WERI-Rb-1 (cell line): ENCODE measurements at places on chromosomes 3 and 15.

DNA sequence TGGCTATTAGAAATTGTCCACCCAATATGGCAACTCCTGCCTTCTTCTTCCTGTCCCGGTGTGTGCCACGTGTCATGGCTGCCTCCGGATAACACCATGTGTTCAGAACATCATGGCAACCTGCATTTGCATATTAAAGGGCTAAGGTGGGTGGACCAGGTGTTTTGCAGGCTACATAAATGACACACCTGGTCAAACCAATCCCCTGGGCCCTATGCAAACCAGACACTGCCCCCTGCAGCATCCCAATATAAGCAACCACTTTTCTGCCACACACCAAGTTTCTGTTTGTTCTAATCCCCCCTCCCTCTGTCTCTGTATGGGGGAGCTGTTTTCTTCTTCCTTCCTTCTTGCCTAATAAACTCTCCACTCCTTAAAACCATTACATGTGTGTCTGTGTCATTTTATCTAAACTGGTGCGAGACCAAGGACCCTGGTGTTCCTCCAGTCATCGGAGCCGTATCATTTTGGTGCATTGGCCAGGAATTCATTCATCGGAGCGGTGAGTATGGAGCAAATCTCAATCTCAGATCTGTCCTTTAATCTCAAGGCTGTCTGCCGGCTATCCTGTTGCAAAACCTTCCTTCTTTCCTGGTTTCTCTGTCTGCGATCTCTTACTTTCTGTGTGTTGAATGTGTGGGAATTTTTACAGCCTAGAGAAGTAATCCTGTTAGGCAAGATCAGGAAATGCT lies 44.5 kb downstream of the NCEH1 start:
- DNase-seq, result no peak

GRCh38 chr3:121443456-121443855 lies 102.3 kb downstream of the POLQ start:
- no peak for DNase-seq

- DNase-seq, result no peak
Observed at GRCh38 chr3:171458071-171458863, 1.9 kb downstream of the TNIK start.

DNA sequence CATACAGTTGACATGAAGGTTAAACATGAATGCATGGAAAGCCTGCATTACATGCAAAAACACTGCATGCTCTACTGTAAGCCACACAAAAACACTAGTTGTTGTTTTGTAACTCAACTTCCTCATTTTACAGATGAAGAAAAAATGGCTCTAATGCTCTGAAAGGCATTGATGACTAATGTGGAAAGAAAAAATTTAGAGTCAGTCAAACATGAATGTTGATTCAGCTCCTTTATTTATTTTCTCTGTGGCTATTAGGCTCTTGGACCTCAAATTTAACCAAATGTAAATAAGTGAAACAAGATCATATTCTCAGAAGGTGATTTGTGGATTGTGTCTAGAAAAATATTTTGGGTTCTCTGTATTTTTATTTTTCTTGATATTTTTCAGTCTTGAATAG lies 336.7 kb upstream of the ZNF717 start:
- no peak for DNase-seq

GRCh38 chr3:52292247-52293065 lies 4.8 kb downstream of the GLYCTK start:
- no peak for DNase-seq

DNA sequence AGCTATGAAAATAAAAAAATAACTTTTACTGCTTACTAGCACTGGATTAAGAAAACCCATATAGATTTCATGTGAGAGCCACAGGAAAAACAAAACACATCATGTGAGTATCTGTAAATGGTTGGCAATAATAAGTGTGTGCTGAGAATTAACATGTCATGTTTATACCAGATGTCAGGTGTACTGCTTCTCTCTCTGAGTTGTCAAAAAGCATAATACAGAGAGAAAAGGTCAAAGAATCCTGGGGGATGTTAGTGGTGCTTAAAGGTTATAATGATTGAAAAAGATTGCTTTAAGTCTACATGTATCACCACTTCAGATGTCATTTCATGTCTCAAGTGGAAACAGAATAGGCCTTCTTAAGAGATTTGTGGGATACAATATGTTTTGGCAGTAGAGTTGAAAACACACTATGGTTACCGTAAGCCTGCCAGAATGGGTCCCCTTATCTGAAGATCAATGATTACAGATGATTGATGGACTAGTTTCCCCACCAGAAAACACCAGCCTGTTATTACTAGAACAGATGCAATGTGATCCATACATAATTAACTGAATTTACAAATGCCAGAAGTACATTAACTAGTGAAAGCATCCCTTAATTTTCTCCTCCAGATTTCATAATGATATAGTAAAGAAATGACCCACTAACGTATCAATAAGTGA lies 204.1 kb downstream of the CNTN3 start:
- no peak for DNase-seq

GRCh38 chr3:127632035-127632820 lies 3.2 kb downstream of the PODXL2 start:
- DNase-seq, result peak; percentile 15

DNA sequence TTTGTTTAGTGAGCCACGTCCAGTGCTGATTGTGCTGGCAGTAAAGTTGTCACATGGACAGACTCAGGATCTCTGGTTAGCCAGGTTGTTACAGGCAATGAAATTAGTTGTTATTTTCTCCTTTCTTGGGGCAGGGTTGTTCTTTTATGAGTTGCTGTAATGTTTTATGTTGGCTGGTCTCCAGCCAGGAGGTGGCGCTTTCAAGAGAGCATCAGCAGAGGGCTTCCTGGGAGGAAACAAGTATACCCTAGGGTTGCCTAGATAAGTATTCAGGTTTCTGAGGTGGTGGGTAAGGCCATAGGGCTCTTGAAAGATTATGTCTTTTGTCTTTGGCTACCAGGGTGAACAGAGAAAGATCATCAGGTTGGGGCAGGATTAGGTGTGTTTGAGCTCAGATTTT lies 14.5 kb upstream of the CFAP20DC start:
- DNase-seq, result peak; percentile 11

GRCh38 chr3:140470962-140471361 lies 206.9 kb upstream of the TRIM42 start:
- DNase-seq, result no peak

- no peak for DNase-seq
Observed at GRCh38 chr3:23099677-23100076, 103.5 kb upstream of the UBE2E2 start.

GRCh38 chr3:150073031-150073430 lies 102.3 kb upstream of the PFN2 start:
- DNase-seq, result no peak

DNA sequence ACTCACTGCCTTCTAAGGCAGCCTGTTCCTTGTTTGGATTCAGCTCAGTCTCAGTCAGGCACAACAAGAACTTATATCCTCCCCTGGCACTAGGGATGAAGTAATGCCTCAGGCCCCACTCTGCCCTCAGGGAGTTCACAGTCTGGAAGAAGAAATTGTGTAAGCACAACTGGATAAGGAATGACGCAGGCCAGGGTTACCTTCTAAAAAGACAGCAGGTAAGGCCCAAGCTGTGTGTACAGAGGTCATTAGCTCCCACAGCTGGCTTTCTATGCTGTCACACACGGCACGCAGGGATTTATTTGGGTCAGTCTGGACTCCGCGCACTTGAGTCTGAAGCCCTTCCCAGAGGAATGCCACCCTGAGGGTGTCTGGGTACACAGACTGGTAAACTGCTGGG lies 82.9 kb downstream of the IQSEC1 start:
- DNase-seq, result no peak

DNA sequence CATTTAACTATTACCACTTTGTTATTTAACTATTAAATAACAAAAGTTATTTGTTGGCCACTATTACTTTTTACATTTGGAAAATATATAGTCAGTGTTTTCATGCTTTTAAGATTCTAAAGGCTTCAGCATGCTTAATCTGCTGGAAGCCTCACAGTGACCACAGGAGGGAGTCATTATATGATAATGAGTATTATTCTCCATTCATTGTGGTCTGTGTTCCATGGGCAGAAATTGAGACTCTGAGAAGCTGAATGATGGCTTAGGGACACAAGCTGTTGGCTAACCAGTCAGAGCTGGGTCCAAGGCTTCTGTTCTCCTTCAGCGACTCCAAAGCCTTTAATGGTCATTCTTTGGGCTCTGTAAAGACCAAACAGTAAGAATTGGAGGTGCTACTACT lies 64.7 kb downstream of the BFSP2 start:
- DNase-seq, result peak; percentile 33

GRCh38 chr3:129520960-129521359 lies 7.5 kb upstream of the RHO start:
- DNase-seq, result no peak

DNA sequence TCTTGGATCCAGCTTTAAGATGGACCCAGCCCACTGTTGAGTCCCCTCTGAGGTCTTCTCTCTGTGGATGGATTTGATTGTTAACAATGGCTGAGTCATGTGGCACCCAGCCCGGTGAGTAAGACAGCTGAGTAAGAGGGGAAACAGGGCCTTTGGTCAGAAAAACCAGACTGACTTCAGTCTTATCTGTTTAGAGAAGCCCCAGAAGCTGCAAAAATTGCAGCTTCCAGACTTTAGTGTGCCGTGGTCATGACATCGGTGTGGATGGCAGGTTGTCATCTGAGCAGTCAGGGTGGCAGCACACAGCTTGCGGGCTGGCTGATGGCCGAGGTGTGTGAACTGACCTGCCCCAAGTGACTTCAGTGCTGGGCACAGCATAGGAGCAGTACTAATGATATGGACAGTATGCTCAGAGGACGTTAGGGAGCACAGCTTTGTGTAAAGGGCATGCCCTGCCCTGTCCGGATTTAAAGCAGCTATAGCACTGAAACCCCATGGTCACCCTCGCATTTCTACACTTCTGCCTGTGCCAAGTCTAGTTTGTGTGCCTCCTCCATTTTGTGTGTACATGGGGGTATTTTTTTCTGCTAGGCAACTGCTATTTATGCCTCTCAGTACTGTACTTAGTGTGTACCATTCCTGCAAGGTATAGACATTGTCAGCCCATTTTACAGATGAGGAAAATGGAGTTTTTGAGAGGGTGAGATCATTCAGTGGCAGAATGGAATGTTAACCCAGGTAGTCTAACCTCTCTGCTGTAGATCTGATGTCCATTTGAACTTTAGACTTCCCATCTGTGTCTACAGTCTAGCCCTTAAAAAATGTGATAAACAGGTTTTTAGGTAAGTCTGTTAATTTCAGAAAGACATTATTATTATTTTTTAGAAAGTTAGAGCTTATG lies 44.4 kb downstream of the FLNB start:
- DNase-seq, result no peak

GRCh38 chr3:38131621-38132369 lies 5.1 kb downstream of the ACAA1 start:
- peak; percentile 75 for DNase-seq

DNA sequence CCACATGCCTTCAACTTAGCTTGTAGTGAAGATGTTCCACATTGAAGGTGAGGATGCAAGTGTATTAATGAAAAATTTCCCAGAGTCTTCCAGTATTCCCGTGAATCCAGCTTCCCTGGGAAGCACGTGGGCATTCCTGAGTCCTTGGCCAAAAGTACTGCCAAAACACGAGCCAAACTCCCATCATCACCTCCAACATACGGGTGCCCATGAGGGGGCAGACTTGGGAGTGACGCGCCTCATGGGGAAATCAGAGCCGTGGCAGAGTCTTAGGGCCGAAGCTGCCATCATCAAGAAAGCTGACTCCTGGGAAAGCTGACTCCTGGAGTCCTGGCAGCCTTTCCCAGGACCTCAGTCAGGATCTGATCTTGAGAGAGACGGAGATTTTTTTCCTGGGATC lies 20.1 kb upstream of the TM2D3 start:
- DNase-seq, result no peak

DNA sequence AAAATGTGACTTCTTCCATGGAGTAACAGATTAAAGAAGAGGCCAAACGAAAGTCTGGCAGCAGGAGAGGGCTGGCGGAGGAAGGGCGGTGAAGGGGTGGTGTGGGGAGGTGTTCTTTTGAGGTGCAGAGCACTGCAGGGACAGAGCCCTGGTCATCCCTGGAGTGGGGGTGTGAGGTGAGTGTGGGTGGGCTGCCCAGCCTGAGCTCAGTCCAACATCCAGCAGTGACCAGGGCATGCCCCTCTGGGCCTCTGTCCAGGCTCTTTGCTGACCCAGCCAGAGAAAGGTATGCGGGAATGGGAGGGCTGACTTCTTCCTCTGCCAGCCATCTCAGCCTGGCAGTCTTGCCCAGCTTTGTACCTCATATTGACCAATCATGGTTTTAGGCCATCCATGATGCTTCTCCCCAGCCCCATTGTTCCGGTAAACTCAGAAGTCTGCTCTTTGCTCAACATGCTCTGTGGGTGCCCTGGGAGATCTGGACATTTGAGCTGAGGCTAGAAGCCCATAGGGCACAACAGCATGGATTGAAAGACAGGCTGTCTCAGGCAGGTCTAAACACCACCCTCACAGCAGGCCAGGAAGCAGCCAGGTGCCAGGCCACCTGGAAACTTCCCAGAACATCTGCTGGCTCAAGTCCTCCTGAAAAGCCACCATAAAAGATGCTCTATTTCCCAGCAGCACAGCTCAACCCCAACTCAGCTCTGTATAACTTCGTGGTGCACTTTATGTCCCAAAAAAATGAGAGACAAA lies 25.9 kb upstream of the CXCR6 start:
- DNase-seq, result no peak

DNA sequence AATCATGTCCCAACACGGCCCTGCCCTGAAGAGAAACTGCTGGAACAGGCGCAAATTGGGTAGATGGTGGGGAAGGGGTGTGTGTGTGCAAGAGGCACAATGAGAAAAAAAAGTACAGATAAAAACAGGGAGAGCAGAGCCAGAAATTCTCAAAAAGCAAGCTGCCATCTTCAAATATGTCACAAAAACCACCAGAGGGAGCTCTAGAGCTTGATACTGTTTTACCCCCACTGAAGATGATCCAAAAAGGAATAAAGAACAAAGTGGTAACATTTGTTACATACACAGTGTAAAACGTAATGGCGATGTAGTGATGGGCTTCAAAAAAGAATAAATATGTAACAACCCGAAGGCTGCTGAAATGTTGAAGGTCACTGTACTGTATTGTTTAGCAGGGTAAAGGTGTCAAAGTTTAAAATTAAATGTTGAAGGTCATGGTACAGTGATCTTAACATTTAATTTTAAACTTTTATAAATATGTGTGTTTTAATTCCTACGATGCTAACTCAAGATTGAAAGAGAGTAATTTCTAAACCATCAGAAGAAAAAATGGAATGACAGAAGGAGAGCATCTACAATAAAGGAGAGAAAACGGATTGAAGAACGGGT lies 6.0 kb downstream of the SNRPA1 start:
- DNase-seq, result no peak

DNA sequence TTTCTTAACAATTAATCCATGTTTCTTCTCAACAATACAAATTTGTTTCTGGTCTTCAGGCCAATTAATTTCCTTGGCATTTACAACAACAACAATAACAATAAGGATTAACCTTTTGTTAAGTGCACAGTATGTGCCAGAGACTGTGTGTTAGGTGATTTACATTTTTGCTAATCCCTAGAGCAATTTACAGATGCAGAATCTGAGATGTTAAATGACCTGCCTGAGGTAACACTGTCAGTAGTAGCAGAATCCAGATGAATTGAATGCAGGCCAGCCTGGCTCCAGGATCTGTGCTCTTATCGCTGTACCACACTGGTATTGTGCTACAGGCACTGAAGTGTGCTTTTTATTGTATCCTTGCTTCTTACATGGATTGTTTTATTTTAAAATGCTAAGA lies 122.2 kb downstream of the MEIS2 start:
- DNase-seq, result no peak
